Stomach (tissue), 19 donors: ENCODE measurements at places on chromosomes 16 and 17. TPM values are rescaled to one million over a fixed set of nuclear protein-coding genes. Genes with fewer than 3 reads are reported as not detected.

GRCh38 chr17:64158831-64159590 is 29.1 kb upstream of the ERN1 start:
- no peaks in the 10 kb centered on the region for H3K27me3 ChIP-seq
- no peak overlapping the region for H3K27ac ChIP-seq
- peak; percentile 63 for DNase-seq
- H3K4me3 ChIP-seq, result no peak overlapping the region
- peaks cover 33% of the 10 kb centered on the region for H3K4me1 ChIP-seq
- peaks cover 24% of the 10 kb centered on the region for H3K36me3 ChIP-seq

GRCh38 chr17:30950669-30951399 is 20.0 kb upstream of the RNF135 start:
- H3K4me3 ChIP-seq, result no peak overlapping the region
- peak overlapping the region; percentile 46 for H3K27ac ChIP-seq
- no peaks in the 10 kb centered on the region for H3K36me3 ChIP-seq
- H3K4me1 ChIP-seq, result peaks cover 3% of the 10 kb centered on the region
- H3K27me3 ChIP-seq, result no peaks in the 10 kb centered on the region

- no peaks in the 10 kb centered on the region for H3K4me1 ChIP-seq
- no peak overlapping the region for H3K27ac ChIP-seq
- no peak overlapping the region for H3K4me3 ChIP-seq
These were observed 157.1 kb upstream of the WSCD1 start for GRCh38 chr17:5913032-5913531.

- peaks cover 7% of the 10 kb centered on the region for H3K4me1 ChIP-seq
- H3K27me3 ChIP-seq, result no peaks in the 10 kb centered on the region
- DNase-seq, result no peak
- H3K4me3 ChIP-seq, result no peak overlapping the region
These were observed 52.3 kb downstream of the TNRC6C start for GRCh38 chr17:78010759-78011158.

- peaks cover 30% of the 10 kb centered on the region for H3K4me1 ChIP-seq
- no peaks in the 10 kb centered on the region for H3K27me3 ChIP-seq
- H3K36me3 ChIP-seq, result peaks cover 75% of the 10 kb centered on the region
- no peak for DNase-seq
These were observed 25.1 kb downstream of the CASKIN2 start for GRCh38 chr17:75490173-75490743.

GRCh38 chr16:46885960-46886763 is 2.0 kb downstream of the GPT2 start:
- peak overlapping the region; percentile 96 for H3K27ac ChIP-seq
- no peaks in the 10 kb centered on the region for H3K36me3 ChIP-seq
- peak overlapping the region; percentile 98 for H3K4me3 ChIP-seq
- H3K4me1 ChIP-seq, result peaks cover 35% of the 10 kb centered on the region

- no peaks in the 10 kb centered on the region for H3K4me1 ChIP-seq
- DNase-seq, result no peak
- no peak overlapping the region for H3K27ac ChIP-seq
- H3K27me3 ChIP-seq, result no peaks in the 10 kb centered on the region
- H3K36me3 ChIP-seq, result no peaks in the 10 kb centered on the region
- no peak overlapping the region for H3K4me3 ChIP-seq
These were observed 7.9 kb downstream of the RNF43 start for GRCh38 chr17:58409432-58409831.

GRCh38 chr17:77542551-77543490 is 402.1 kb downstream of the SEC14L1 start:
- H3K27me3 ChIP-seq, result no peaks in the 10 kb centered on the region
- no peaks in the 10 kb centered on the region for H3K36me3 ChIP-seq
- H3K4me3 ChIP-seq, result no peak overlapping the region

- H3K4me1 ChIP-seq, result no peaks in the 10 kb centered on the region
- no peaks in the 10 kb centered on the region for H3K27me3 ChIP-seq
- no peak overlapping the region for H3K4me3 ChIP-seq
- no peak for DNase-seq
These were observed 686.1 kb upstream of the SOX9 start for GRCh38 chr17:71434716-71435115.

The ABCA3 gene
- 39.3 TPM for total RNA-seq

The C17orf50 gene
- total RNA-seq, result not detected

The HNF1B gene
- 19.2 TPM for total RNA-seq

The FNDC8 gene
- not detected for total RNA-seq

The LPO gene
- total RNA-seq, result not detected

The LDHD gene
- 5.0 TPM for total RNA-seq

The SKAP1 gene
- total RNA-seq, result 4.1 TPM
